ENCODE measurements at places on chromosomes 4 and X. TPM values are rescaled to one million over a fixed set of nuclear protein-coding genes. Genes with fewer than 3 reads are reported as not detected.

DNA sequence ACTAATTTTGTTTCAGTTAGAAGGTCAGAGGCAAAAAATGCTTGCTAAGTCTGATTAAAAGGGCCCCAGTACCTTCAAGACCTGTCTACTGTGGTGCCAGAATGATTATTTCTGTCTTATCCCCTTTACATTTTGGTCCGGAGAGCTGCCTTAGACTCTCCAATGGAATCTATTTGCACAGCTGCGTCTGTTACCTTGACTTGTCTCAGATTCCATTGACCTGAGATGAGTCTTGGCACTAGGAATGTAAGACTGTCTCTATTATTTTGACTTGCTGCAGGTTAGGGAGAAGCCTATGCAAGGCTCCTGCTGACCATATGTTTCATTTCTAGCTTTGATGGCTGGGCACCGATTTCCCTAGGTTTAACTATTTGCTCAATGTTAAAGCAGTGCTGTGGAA, 457.6 kb downstream of the KCTD8 start:
- no peak for DNase-seq

- DNase-seq, result no peak
Measured at GRCh38 chrX:99010957-99011356, 1399.1 kb downstream of the PCDH19 start.

DNA sequence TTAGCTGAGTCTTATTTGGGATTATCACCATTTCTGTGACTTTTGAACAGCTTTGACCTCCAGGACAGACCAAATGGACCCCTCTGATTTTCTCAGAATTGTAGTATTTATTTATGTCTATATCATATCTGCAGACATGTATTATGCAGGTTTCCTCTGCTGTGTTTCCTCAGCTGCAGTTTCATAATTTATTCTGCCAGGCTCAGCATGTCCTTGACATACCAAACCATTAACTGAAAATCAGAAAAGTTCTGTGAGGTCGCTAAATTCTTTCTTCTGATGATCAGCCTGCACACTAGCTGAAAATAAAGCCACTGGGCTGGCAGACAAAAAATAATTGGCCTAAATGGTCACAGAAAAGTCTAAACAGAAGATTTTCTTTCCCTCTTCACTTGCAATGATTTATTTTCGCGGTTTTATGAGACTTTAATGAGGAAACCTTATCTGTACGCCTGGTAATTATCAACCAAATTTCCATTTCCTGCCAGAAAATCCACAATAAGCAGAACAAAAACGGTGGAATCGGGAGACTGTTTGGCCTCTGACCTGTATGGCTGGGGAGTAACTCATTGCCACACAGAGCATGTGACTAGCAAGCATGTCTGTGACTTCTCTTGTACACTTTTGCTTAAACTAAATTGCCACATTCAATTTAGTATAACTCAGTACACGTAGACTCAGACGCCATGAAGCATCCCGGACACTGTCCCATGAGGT, 150.9 kb downstream of the ENPP6 start:
- DNase-seq, result no peak

DNA sequence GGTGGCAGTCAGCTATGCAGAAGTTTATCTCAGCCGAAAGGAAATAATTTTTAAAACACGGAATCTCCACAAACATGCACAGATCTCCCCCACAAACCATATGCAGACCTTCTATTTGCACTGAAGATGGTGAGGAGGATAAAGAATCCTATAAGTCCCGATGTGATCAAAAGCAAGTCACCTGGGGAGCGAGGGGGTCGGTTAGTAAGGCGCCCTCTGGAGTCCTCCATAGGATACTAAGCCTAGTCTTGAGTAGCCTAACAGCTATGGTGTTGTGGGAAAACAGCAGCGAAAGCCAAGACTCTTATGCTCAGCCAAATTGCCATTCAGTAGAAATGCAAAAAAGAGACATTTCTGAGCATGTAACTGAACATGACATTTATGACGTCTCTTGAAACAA, 210.9 kb downstream of the FRMPD4 start:
- no peak for DNase-seq

DNA sequence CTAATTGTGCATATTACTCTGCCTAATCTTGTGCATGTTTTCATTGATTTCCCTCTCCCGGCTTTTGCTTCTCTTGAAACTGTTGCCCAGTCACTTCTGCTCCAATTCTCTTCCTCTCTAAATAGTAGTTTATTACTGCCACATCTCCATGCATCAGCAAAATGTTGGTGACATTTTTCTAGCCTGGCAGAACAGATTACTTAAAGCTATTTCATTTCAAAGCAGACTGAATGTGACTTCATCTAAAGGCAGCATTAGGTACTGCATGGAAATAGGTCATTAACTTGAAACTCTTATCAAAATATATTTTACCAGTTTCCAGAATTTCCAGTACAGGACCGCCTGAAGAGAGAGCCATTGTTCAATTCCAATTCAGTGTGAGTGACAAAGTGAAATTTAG, 52.4 kb downstream of the HPGDS start:
- no peak for DNase-seq

The MXRA5 gene
- 0.94 TPM for total RNA-seq

GRCh38 chrX:10983526-10983925, 127.6 kb upstream of the HCCS start:
- DNase-seq, result no peak

The SSX2 gene
- not detected for total RNA-seq

DNA sequence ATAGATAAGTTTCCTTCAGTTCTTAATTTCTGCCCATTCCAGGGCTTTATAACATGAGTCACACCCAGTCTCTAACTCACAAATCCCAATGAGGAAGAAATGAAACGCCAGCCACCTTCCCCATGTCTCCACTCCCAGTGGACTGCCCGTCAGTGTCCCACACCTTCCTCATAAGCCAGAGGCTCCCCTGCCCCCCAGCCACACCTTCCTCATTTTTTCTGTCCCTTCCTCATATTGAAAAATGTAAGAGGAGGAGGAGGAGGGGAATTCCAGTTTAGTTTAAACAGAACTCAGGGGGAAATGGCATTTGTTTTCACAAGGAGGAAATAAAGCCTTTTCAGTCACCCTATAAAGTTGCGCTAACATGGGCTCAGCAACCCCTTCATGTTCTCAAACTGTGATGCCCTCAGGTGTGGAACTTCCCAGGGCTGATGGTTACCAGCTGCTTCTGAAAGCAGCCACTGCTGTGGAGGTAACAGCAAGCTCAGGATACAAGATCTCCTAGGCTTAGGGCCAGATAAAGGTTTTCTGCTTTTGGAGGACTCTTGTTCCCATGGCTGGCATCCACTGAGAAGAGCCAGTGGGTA, 97.8 kb downstream of the PARM1 start:
- DNase-seq, result no peak

DNA sequence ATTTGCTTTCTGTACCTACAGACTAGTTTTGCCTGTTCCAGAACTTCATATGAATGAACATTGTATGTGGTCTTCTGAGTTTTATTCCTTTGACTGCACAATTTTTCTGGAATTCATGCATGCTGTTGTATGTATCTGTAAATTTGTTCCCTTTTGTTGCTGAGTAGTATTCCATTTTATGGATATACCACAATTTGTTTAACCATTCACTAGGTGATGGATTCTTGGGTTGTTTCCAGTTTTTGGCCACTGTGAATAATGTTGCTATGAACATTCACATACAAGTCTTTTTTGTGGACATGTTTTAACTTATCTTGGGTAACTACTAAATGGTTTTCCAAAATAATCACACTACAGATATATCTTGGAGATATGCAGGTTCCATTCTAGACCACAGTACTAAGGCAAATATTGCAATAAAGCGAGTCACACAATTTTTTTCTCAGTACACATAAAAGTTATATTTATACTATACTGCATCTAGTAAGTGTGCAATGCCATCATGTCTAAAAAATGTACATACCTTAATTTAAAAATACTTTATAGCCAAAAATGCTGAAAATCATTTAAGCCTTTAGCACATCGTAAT, 58.7 kb downstream of the TSPAN5 start:
- no peak for DNase-seq

The ZDHHC15 gene
- total RNA-seq, result 5.7 TPM

DNA sequence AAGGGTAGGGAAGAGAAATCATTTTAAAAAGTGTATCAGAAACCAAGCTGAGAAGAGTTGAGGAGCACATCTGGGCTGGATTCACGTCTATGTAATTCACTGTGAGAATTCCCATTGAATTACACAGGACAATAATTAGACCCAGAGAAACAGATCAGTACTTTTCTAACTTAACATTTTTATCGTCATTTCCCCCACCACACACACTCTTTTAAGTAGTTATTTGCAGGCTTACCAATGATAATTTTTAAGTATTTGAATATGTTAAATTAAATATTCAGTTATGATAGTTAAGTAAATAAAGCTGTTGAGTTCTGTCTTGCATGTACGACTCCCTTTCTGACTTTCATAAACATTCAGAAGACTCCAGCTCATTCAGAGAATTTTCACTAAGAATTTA, 165.4 kb upstream of the PITX2 start:
- DNase-seq, result no peak

The ESX1 gene
- total RNA-seq, result not detected

DNA sequence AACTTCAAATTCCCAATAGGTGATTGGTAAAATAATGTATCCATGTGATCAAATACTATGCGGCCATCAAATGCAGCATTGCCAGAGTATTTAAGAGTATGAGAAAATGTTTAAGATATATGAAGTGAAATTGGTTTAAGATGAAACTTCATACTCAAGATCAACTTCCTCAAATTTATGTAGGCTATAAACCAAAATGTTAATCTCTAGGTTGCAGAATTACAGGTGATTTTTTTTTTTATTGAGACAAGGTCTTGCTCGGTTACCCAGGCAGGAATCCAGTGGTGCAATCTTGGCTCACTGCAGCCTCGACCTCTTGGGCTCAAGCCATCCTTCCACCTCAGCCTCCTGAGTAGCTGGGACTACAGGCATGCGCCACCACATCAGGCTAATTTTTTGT, 25.3 kb downstream of the ACSL4 start:
- no peak for DNase-seq

DNA sequence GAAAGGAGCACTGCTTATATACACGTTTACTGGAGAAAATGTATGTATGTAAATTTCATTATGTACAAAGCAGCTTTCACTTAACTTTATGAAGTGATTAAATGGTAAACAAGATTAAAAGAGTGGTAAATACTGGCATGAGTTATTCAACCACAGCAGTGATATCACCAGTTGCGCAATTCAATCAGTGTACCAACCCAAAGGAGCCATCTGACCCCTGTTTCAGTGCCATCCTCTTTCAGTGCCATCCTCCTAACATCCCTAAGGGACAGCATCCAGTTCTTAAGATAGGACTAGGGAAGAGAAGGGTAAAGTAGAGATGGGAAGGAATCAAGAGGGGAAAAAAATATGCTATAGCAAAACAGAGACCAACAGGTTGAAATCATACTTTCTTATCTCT, 16.2 kb downstream of the HPF1 start:
- no peak for DNase-seq

DNA sequence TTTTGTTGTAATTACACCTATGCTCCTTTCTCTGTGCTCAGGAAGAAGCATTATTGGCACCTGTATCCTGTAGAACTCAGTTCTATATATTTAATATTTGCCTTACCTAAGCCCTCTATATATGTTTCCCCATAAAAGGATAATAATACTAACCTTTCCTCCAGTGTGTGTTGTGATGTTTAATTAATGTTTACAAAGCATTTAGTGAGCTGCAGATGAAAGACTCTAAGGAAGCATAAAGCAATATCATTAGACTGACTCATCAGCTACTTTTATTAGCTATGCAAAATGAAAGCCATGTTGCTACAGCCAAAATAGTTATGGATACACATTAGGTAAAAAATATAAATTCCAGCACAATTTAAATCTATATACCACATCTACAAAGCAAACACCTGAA, 93.6 kb upstream of the PTPN13 start:
- DNase-seq, result no peak

GRCh38 chr4:613126-613525, 12.2 kb upstream of the PDE6B start:
- no peak for DNase-seq

GRCh38 chrX:115255003-115255402, 21.1 kb upstream of the LRCH2 start:
- no peak for DNase-seq

DNA sequence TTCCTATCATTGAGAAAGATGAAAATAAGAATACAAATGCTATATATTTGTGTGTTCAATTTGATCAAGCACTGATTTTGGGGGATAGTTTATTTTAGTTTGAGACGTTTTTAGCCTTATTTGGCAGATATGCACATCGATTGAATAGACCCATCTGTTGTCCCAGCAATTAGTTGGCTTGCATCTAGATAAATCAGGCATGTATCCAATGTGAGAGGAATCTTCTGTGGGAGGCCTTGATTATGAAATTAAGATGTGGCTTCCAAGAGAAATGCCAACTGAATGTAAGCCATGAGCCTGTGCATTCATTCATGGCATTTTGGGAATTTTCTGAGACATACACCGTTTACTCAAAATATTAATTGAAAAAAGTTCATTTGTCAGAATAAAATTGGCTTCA, 623.1 kb downstream of the TECRL start:
- no peak for DNase-seq

The SPATA4 gene
- total RNA-seq, result 0.43 TPM

GRCh38 chrX:128616933-128617332, 564.7 kb upstream of the ACTRT1 start:
- no peak for DNase-seq

The SPANXD gene
- not detected for total RNA-seq
